ENCODE measurements at places on chromosomes 6 and 20. TPM values are rescaled to one million over a fixed set of nuclear protein-coding genes. Genes with fewer than 3 reads are reported as not detected.

The TCEA2 gene
- total RNA-seq: 65.5 TPM

The LEMD2 gene
- total RNA-seq: 84.3 TPM

GRCh38 chr20:57797401-57797800 lies 87.6 kb upstream of the PMEPA1 start:
- no peak for DNase-seq

The PGBD1 gene
- 9.6 TPM for total RNA-seq

The RSPO3 gene
- total RNA-seq: 8.6 TPM

DNA sequence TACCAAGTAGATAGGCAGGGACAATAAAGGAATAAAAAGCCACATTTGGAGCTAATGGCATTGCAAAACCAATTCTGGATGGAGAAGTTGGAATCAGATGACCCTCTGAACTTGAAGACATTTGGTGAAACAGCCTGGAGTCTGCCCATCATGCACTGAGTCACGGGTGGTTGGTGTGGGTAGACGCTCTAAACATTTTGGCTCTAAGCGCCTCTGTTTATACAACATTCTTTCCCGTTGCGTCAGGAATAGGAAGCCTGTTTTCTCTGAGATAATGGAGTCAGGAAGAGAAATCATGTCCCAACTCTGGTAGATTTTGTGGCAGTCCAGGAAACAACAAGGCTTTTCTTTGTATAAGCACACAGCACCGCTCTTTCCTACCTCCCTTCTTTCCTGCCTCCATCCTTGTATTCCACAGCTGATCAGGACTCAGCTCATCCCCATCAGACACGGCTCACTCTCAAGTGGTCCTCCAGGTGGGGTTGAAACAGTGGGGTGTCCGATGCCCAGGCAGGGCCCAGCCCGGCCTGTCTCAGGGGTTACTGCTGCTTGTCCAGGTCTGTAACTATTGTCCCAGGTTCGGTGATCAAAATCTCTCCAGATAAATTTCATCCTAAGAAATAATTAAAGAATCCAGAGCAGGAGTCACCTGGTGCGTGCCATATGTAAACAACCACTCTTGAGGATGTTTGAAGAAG lies 12.1 kb upstream of the RAMACL start:
- DNase-seq: peak; percentile 98

GRCh38 chr6:109309917-109310316 lies 72.3 kb downstream of the CD164 start:
- no peak for DNase-seq

DNA sequence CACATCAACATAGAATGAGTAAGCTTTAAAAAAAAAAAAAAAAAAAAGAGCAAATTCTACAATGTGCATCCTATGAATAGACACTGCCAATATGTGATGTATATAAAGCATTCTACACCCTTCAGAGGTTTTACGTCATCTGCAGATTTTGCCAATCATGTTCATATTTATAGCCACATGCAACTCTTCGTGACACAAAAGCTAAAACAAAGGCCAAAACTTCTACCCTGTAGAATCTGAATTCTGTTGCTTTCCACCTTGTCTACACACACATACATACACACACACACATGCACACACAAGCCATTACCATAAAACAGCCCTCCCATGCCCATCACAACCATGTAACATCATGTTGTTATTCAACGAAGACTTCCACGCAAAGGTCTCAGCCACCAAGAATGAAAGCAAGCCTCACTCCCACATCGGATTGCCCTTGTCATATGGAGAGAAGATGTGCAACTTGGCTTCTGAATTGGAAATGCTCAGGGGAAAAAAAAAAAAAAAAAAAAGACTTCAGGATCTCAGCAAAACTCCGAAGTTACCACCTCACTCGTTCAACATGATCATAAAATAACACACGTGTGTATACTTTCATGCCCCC lies 479.4 kb upstream of the JARID2 start:
- DNase-seq: no peak

The TLDC2 gene
- total RNA-seq: not detected

The HLA-DQB1 gene
- total RNA-seq: not detected

DNA sequence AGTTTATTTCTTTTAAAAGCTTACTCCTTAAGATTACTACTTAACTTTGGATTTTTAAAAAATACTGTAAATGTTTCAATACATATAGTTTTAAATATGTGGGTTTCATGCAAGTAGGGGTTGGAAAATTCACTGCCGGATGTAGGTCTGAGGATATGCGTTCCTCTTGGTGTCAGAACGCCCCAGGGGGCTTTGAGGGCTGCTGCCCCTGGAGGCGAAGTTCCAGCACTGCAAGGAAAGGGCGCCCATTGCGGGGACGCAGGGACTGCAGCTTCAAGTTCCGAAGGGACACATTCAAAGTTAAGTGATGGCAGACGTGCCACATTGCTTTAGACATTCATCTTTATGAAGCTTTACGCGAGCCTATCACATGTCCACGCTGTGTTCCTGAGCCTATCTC lies 152.9 kb downstream of the SOD2 start:
- DNase-seq: no peak

DNA sequence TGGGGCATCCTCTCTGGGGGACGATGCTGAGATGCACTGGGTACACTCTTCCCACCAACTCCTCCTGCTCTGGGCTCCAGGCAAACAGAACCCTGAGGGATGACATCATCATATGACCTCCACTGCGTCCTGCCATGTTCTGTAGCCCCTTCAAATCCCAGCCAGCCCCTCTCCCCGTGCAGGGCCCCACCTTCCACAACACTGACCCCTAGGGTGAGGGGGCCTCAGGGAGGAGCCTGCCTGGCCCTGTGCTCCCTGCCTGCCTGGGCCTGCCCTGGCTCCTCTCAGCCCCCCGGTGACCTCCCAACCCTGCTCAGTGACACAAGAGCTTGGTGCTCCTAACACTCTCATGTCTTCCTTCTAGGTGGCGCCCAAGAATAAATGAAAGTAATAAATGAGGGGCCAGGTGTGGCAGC lies 9.6 kb upstream of the SPDEF start:
- no peak for DNase-seq

The BPIFA1 gene
- not detected for total RNA-seq

GRCh38 chr20:24149881-24150307 lies 161.3 kb upstream of the GGTLC1 start:
- DNase-seq: no peak

- DNase-seq: no peak
These were observed 43.4 kb downstream of the TRAM2 start for GRCh38 chr6:52533491-52533890.

- no peak for DNase-seq
These were observed 2.5 kb upstream of the TNFRSF6B start for GRCh38 chr20:63693733-63694583.

GRCh38 chr6:151757506-151757955 lies 50.0 kb upstream of the ESR1 start:
- DNase-seq: peak; percentile 16

DNA sequence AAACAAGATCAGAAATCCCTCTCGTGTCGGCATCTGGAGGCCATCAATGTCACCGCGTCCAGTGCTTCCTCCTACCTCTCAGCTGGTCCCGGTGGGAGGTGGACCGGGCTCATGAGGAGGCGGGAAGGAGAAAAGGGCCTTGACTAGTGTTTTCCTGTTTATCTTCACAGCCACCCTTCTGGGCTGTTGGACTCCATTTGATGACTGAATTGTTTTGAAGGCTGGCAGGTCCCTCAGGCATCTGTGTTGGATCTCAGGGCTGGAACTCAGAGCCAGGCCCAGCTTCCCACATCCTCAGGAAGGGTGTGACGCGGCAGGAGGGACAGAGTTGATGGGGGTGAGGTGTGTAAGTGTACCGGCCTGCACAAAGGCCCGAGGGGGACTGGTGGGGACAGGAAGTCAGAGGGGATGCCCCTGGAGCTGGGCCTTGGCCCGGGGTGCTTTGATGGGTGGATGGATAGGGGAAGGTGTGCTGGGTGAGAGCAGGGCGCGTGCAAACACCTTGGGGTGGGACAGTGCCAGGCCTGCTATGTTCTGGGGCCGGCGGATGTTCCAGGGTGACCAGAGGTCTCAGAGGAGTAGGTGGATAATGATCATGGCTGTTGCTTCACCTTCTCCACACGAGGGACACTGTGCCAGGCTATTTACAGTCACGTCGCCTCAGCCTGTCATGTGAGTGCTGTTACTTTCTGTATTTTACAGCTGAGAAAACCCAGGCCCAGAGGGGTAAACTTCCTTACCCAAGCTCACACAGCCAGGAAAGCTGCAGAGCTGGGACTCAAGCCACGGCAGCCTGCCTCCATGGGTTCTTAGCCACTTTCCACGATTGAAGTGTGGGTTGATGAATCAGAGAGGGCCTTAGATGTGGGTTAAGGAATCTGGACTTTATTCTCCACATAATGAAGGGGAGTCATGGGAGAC lies 17.9 kb upstream of the CHMP4B start:
- DNase-seq: peak; percentile 74

- no peak for DNase-seq
These were observed 419.4 kb upstream of the JARID2 start for GRCh38 chr6:14826456-14826855.

The LHFPL5 gene
- not detected for total RNA-seq

- peak; percentile 56 for DNase-seq
These were observed at the start of gene SLCO4A1 for GRCh38 chr20:62642051-62642665. Gene SLCO4A1, plus strand, starts transcription at chr20:62642503. Its CDS starts 13,952 bp downstream, at chr20:62656455.

- DNase-seq: no peak
These were observed 11.5 kb downstream of the WFDC3 start for GRCh38 chr20:45780159-45780558.

- DNase-seq: no peak
These were observed 3.2 kb downstream of the POLR1C start for GRCh38 chr6:43520097-43520496.

GRCh38 chr6:85261271-85261670 lies 188.6 kb upstream of the NT5E start:
- DNase-seq: no peak

- DNase-seq: no peak
These were observed 64.4 kb upstream of the TFB1M start for GRCh38 chr6:155378724-155379123.

GRCh38 chr6:158519300-158519699 lies 40.6 kb upstream of the TMEM181 start:
- no peak for DNase-seq

GRCh38 chr6:71157345-71157744 lies 131.3 kb upstream of the OGFRL1 start:
- DNase-seq: no peak

The C20orf144 gene
- total RNA-seq: not detected

DNA sequence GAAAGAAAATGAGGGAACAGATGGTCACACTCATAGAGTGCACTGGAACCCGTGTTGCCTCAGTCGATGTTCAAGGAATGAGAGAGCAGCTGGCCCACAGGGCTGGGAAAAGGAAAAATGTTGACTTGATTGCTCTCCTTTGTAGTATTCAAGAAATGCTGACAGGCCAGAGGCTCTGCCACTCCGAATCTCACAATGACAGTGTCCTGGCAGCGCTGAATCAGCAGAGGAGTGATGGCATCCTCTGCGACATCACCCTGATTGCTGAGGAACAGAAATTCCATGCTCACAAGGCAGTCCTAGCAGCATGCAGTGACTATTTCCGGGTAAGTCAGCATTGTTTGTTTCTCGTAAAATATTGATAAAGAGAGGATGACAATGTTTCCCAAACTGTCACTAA lies 51.3 kb downstream of the KLHL32 start:
- DNase-seq: no peak

DNA sequence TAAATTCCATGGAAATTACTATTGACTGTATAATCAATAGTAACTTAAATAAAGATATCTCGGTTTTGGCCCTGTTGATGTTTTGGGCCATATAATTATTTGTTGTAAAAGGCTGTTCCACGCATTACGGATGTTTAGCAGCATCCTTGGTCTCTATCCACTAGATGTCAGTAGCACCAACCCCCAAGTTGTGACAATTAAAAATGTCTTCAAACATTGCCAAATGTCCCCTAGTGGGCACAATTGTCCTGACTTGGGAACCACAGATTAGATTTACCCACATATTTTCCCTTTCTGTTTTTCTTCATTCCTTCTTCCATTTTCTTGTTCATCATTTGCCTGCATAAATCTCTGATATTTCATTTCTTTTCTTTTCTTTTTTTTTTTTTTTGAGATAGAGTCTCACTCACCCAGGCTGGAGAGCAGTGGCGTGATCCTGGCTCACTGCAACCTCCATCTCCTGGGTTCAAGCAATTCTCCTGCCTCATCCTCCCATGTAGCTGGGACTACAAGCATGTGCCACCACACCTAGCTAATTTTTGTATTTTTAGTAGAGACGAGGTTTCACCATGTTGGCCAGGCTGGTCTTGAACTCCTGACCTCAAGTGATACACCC lies 13.6 kb upstream of the WFDC8 start:
- DNase-seq: peak; percentile 13

DNA sequence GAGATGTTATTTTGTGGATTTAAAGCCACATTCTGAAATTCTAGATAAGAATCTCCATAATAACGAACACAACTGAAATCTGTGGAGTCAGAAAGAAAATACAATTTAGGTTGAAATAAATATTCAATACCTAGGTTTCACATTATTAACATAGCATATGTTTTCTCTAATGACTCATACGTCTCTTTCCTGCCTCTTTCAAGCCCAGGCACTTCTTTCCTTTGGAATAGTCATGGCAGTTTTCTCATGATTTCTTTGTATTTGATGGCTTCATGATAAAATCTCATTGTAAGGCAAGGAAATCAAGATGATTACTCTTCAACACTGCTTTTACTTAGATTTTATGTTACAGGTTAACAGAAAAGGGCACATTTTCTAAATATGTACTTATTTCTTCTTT lies 803.7 kb downstream of the PHF3 start:
- peak; percentile 61 for DNase-seq

GRCh38 chr20:25304025-25304549 lies 56.2 kb downstream of the PYGB start:
- DNase-seq: no peak

- DNase-seq: no peak
These were observed 30.0 kb upstream of the PPP1R3G start for GRCh38 chr6:5055118-5055517.

DNA sequence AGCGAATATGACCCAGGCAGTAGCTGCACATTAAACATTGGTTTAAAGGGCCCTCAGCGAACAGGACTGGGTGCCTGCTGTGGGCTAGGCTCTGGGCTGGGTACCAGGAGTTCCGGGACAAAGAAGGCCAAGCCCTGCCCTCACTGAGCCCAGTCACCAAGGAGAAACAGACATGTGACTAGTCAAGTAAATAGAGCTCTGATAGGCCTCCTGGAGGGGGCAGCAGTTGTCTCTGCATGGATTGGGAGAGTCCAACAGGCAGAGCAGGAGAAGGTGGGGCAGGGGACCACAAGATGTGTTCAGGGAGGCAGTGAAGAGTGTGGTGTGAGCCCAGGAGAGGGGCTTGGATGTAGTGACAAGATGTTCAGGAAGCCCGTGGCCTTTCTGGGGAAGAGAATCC lies 3.1 kb downstream of the HM13 start:
- peak; percentile 69 for DNase-seq

The RFX6 gene
- total RNA-seq: not detected

- peak; percentile 83 for DNase-seq
These were observed 7.1 kb downstream of the HSPA1B start for GRCh38 chr6:31834367-31835250.

- DNase-seq: no peak
These were observed 1.7 kb upstream of the WFDC2 start for GRCh38 chr20:45467861-45468260.

All from endothelial cell of umbilical vein (primary cell).